ENCODE measurements at places on chromosomes 3 and 15.

GRCh38 chr15:71083349-71083748 is 31.9 kb upstream of the THSD4 start:
- DNase-seq = no peak

DNA sequence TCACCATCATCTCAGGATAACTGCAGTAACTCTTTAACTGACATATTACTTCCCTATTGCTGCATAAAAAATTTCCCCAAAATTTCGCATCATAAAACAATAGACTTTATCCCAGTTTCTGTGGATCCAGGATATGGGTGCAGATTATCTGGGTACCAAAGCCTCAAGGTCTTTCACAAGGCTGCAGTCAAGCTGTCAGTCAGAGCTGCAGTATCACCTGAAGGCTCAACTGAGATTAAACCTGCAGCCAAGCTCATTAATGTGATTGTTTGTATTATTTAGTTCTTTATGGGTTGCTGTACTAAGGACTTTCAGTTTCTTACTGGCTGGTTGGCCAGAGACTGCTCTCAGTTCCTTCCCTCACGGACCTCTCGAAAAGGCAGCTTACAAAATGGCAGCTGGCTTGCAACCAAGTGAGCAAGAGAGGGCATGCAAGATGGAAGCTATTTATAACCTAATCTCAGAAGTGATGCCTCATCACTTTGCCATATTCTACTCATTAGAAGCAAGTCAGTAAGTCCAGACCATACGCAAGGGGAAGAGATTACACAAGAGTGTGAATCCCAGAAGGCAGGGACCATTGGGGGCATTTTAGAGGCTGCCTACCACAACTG is 54.9 kb downstream of the DCUN1D1 start:
- no peak for DNase-seq

- no peak for DNase-seq
Measured at GRCh38 chr3:116059421-116060096, 385.7 kb downstream of the LSAMP start.

- no peak for DNase-seq
Measured at GRCh38 chr3:122991236-122991985, 36.2 kb downstream of the SEMA5B start.

- DNase-seq = no peak
Measured at GRCh38 chr15:51046799-51047449, 47.8 kb downstream of the TNFAIP8L3 start.

DNA sequence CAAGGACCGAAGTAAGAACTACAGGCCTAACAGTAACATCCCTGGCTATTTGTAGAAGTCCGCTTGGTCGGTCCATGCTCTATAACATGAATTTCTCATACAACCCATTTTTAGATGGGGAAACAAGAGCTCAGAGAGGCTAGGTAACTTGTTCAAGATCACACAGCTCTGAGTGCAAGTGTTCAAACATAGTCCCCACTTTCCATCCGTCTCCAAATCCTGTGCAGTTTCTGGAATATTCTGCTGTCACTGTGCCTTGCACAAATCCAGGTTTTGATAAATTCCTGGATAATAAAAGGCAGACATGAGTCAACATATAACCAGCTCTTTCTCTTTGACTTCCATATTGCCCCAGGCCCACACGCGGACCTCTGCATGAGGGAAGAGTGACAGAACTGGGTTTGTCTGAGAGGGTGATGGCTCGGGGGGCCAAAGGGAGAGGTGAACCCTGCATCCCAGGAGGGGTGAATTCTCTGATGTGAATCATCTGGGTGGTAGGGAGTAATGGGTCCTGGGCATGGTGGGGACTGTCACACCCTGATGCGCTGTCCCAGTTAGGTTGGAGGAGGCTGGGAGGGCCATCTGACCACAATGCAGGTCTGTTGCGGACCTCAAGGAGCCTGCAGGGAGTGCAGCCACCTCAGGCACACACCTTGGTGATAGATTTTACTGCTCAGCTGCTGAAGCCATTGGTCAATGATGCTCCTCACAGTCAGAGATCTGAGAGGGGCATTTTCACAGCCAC is 162.2 kb downstream of the SMAD6 start:
- DNase-seq = no peak

- no peak for DNase-seq
Measured at GRCh38 chr3:129289201-129289921, 10.7 kb downstream of the HMCES start.

GRCh38 chr3:23576379-23576959 is 229.3 kb upstream of the UBE2E1 start:
- DNase-seq = no peak

DNA sequence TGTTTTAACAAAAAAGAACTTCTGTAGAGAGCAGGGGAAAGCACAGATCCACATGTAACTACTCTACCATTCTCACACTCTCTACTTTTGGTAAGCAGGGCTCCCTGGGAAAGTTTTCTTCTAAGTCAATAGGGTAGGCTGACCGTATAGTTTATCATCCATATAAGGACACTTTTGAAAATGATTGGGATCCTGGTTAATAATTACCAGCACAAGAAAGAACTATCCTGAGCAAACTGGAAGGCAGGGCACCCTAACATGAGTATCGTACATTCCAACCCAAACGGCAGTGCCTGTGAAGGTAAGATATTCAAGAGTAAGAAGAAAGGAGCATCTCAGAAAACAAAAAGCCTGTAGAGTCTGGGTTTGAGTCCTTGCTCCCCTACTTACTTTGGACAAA is 22.1 kb downstream of the SUSD5 start:
- DNase-seq = no peak

GRCh38 chr3:174268586-174268985 is 590.5 kb upstream of the NAALADL2 start:
- DNase-seq = no peak

DNA sequence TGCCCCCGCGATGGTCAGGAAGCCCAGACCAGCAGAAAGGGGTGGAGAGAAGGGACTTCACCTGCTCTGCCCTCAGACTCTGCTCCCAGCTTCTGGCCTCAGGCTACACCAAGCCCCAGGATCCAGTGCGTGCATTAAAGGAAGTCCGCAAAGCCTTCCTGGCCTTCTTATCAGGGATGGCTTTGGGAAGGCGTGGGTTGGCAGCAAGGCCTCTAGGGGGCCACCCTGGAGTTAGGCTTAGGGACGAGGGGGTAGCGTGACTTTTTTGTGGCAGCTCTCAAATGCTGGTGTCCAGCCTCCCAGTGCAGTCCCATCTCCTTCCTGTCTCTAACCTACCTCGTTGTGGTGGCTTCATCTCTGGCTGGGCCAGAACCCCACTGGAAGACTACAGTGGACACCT is 18.9 kb upstream of the RPL29 start:
- no peak for DNase-seq

DNA sequence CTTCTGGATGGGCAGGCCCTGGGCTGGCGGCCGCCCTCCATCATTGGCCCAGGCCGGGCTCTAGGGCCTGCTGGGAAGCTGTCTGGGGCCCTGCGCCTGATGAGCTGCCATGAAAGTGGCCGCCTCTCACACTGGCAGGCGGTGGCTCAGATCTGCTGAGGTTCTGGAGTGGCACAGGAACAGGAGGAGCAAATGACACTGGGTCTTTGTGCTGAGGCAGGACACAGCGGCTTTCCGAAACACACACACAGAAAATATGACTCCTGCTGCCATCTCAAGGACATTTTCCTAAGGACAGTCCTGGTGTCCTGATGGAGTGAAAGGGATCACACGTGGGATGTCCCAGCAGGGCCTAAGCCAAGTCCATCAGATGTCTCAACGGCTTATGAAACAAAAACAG is 103.5 kb downstream of the NUP210 start:
- DNase-seq = no peak

GRCh38 chr3:46188708-46189107 is 19.4 kb downstream of the CCR1 start:
- no peak for DNase-seq

- no peak for DNase-seq
Measured at GRCh38 chr3:44721231-44722102, 8.0 kb upstream of the ZNF501 start.

DNA sequence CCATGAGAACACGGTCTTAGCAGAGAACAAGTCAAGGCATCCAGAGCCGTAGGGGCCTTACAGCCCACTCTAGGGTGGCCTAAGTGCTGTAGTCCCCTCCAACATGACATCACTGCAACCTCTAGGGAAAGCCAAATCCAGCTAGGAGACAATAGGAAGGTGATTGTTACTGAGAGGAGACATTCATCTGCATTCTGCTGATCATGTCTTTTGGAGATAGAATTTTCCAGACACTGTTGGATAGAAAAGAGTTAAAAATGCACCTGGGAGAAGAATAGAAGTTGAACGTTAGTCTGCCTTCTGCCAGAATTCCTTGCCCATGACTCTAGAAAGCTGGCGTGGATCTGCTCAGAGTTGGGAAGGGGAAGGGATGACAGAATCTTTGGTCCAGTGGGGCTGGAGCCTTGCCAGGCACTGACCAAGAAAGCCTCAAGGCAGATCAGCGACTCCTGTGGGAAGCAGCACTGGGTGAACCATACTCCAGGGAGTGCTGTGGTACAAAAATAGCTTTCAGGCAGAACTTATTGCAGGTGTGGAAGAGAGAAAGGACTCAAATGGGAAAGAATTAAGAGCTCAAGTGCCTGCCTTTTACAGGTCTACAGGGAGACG is 44.8 kb upstream of the RAF1 start:
- DNase-seq = no peak

DNA sequence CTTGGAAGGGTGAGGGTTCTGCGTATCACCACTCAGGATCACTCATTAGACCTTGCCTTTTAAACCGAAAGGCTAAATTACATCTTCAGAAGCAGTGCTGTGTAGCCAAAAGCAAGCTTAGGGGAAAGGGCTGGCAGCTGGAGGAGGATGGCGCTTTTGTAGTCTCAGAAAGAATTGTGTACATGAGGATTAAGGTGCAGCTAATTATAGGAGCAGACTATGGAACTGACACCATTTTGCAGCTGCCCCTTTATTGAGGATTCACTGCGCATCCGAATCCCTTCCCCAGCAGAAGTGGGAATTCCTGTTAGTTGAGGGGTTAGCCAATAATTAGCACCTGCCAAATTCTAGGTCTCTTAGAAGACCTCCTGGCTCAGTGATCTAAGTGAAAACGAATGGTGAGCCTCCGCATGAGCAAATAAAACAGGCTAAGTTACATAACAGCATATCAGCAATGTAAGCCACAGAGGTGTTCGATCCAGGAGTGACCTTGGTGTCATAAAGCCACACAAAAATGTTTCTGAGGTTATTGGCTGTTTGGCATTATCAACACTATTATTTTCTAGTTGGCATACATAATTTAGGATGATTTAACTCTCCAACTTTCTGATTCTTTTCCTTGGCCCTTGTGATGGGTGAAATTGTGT is 42.6 kb upstream of the SEMA6D start:
- DNase-seq = no peak

DNA sequence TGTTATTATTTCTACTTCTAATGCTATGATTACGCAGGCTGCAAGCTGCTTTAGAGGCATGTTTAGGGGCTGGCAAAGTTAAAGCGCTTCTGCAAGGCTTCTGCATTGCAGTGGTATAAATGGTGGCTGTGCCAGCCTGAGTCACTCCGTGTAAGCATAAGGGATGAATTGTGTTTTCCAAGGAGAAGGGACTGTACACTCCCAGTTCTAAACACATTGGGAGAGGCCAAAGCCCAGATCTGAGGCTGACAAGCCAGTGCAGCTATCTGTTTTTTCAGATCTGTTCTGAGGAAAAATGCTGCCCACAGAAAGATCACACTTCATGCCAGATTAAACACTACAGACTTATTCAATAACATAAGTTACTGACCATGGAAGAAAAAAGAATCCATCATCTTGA is 83.8 kb downstream of the PRICKLE2 start:
- DNase-seq = no peak

- DNase-seq = no peak
Measured at GRCh38 chr3:16482770-16483531, 30.5 kb downstream of the RFTN1 start.

DNA sequence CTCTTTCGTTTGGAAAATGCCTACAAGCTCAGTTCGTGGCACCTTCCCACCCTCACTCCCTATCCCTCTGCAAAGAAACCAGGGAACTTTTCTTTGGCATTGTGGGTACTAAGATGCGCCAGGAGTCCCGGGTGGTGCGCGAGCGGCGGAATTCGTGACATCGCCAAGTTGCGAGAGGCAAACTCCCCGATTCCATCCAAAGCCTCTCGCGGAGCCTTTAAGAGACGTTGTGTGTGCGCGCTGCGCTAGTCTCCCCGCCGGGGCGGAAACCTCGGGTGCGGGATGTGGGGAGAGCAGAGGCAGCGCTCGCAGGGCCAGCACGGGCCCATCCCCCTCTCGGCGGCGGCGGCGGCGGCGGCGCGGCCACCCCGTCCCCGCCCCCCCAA is 443 bp upstream of the NR2F2 start:
- DNase-seq = no peak

DNA sequence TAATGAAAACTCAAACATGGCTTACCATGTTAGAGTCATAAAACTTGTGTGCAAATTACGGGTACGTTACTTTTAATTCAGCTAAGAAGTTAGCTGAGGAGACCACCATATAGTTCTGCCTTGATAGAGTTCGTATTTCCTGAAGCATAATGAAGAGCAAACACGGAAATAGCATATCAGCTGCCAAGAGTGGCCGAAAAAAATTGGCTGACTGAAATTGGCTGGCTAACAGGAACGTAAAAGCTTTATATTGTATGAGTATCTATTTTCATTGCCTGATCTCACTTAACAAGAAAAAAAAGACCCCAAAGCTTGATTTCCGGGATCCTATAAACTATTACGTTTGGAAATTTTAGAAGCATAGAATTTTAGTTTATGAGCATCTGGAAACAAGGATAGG is 1222.9 kb downstream of the ZPLD1 start:
- DNase-seq = no peak

- no peak for DNase-seq
Measured at GRCh38 chr15:86016750-86017149, 62.9 kb upstream of the AGBL1 start.

GRCh38 chr15:49468481-49468839 is 45.4 kb downstream of the FGF7 start:
- DNase-seq = no peak

DNA sequence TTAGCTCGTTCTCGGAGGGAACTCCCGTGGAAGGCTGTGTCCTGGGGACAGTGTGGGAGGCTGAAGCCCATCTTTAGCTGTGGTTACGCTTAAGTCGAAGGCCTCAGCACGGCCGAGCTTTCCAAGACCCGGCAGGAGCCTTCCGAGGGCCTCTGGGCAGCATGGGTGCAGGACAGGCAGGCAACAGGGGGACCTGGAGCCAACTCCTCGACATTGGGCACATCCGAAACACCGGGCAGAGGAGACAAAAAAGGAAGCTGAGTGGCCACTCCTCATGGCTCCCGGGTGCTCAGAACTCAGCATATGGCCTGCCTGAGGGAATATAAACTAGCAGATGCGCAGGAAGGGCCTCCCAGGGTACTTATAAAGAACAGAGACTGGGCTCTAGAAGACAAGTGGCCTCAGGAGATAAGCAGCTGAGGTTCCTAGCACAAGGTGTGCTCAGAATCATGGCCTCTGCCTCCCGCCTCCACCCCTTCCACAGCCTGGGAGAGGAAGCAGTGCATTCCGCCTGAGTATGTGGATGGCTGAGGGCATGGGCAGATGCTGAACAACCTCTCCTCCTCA is 34.1 kb downstream of the ABTB1 start:
- DNase-seq = no peak

- DNase-seq = no peak
Measured at GRCh38 chr3:185767002-185767688, 57.7 kb downstream of the IGF2BP2 start.

- no peak for DNase-seq
Measured at GRCh38 chr3:71152892-71153265, 430.6 kb downstream of the FOXP1 start.

Data from activated CD4-positive, alpha-beta T cell treated with anti-CD3 and anti-CD28 coated beads for 1 hour (primary cell).